ENCODE measurements at places on chromosomes 3 and 15. TPM values are rescaled to one million over a fixed set of nuclear protein-coding genes. Genes with fewer than 3 reads are reported as not detected.

- no peaks in the 10 kb centered on the region for H3K27me3 ChIP-seq
- H3K4me1 ChIP-seq, result no peaks in the 10 kb centered on the region
- no peaks in the 10 kb centered on the region for H3K36me3 ChIP-seq
- no peak for DNase-seq
- no peak overlapping the region for H3K27ac ChIP-seq
- no peak overlapping the region for H3K4me3 ChIP-seq
Observed at GRCh38 chr3:18751514-18751913, 326.4 kb upstream of the SATB1 start.

The SLC51A gene
- 60.6 TPM for polyA plus RNA-seq

The SI gene
- 2.9 TPM for polyA plus RNA-seq

- no peak overlapping the region for H3K27ac ChIP-seq
- H3K36me3 ChIP-seq, result no peaks in the 10 kb centered on the region
- no peaks in the 10 kb centered on the region for H3K4me1 ChIP-seq
- no peaks in the 10 kb centered on the region for H3K27me3 ChIP-seq
- H3K4me3 ChIP-seq, result no peak overlapping the region
Observed at GRCh38 chr3:176623468-176624150, 573.7 kb downstream of the TBL1XR1 start.

DNA sequence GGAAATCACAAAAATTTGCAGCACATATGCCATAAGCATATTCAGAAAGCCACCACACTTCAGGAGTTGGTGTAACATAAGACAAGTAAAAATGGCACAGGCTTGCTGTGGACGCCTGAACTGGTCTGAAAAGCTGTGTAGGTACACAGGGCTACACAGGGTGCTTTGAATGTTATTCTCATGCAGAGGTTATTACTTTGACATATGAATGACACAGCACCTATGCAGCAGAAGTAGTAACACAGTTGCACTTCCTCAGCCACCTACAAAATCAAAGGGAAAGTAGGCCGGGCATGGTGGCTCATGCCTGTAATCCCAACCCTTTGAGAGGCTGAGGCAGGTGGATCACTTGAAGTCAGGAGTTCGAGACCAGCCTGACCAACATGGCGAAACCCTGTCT is 54.5 kb downstream of the OSBPL10 start:
- H3K27ac ChIP-seq, result no peak overlapping the region
- no peaks in the 10 kb centered on the region for H3K36me3 ChIP-seq
- no peaks in the 10 kb centered on the region for H3K27me3 ChIP-seq
- no peaks in the 10 kb centered on the region for H3K4me1 ChIP-seq
